ENCODE measurements at places on chromosomes 1 and 21.

GRCh38 chr1:11757047-11757446 lies 4.9 kb upstream of the C1orf167 start:
- no peak for DNase-seq

DNA sequence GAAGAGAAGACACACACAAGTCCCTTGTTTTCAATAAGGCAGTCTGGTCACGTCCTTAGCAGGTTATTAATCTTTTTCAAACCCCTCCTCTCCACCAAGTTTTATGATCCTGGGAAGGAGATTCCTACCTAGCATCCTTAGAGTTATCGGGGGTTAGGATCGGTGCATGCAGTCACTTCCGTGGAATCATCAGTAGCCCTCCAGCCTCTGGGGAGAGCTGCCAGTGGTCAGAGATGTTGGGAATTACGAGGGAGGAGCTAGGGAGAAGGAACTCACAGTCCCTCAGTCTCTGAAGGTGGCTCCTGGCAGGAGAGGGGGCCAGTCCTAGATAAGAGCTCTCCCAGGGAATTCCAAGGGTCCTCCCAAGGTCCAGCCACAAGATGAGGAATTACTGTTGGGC lies 57.7 kb upstream of the ATP5PO start:
- DNase-seq = no peak

DNA sequence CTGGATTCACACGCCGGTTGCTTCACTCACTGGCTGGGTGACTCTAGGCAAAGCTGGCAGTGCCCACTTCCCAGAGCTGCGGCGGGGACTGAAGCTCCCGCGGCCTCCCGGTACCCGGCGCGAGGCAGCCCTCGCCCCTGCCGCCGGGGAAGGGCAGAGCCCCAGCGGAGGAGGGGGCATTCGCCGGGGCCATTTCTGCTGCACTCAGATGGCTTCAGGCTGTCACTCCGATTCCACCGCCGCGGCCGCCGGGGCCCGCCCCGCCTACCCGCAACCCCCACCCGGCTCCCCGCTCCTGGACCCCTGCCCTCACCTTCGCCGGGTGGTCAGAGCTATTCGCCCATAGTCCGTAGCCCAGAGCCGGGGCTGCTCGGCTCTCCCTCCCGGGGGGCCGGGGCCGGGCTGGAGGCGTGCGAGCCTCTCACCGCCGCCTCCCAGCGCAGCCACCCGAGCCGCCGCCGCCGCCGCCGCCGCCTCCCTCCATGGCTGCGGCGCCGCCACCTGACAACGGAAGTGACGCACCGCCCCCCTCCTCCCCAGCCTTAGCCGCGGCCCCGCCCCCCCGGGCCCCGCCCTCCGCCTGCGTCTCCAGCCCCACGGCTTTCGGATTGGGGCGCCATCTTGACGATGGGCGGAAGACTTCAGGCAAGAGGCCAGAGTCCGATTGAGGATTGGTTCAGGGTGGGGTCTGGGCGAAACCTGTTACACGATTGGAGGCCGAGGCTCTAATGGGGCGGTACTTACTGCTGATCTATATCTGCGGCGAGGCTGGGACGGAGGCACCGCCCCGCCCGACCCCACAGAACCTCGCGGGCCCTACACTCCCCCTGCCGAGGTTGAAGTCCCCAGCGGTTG lies at the start of gene STK40:
STK40 (minus strand) TSS at position 515 of the 855 bp plus-strand sequence. CDS start 24,592 bp downstream, outside the sequence.
- peak; percentile 98 for DNase-seq

DNA sequence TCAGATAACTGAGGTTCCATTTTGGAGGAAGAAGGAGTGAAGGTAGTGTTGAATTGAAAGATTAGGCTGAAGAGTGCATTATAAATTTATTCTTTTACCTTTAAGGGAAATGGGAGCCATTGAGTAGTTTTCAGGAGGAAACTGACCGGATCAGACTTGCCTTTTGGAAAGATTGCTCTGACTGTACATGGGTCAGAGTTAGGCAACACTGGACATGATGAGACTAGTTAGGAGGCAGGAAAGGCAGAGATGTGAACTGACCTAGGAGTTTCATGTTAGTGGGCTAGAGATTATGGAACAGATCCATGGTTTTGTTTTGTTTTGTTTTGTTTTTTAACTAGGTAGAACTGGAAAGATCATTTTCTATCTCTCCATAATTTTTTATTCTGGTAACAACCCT lies 78.2 kb downstream of the SNX7 start:
- no peak for DNase-seq

DNA sequence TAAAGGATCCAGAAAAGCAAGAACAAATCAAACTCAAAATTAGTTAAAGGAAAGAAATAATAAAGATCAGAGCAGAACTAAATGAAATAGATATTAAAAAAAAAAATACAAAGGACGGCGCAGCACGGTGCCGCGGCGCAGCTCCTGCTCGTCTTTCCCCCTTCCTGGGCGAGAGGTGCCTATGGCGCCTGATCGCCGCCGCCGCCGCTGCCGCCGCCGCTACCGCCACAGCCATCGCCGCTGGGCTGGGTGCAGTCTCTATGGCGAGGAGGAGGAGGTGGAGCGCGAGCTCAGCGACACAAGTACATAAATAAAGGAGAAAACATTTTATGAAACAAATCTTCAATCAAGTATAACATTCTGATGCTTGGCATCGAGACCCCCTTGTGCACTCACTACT lies 77.6 kb upstream of the VANGL1 start:
- DNase-seq = no peak

- DNase-seq = no peak
Observed at GRCh38 chr1:90716552-90717355, at the start of gene BARHL2. BARHL2 (minus strand) TSS chr1:90717302; CDS start chr1:90717195, 107 bp downstream.

- DNase-seq = peak; percentile 23
Observed at GRCh38 chr1:22969304-22969709, 3.4 kb downstream of the LACTBL1 start.
